ENCODE measurements at places on chromosomes 11 and 22.

DNA sequence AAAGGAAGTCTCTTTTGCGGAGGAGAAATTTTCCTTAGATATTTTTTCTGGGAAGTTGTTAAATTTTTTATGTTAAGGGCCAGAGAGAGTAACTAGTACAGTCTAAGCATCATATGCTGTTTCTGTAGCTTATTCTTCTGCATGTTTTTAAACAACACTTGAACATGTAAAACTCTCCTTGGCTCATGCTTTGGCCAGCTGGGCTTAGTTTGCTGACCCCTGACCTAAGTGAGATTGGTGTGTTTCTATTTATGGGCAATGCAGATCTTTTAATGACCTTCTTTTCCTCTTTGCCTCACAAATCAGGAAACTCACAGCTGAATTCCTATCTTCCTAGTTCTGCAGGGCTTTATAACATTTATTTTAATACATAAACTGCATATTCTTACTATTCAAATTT is 942.5 kb downstream of the OPCML start:
- no peak for DNase-seq

- no peak for DNase-seq
Observed at GRCh38 chr11:76147106-76147740, 59.1 kb downstream of the WNT11 start.

DNA sequence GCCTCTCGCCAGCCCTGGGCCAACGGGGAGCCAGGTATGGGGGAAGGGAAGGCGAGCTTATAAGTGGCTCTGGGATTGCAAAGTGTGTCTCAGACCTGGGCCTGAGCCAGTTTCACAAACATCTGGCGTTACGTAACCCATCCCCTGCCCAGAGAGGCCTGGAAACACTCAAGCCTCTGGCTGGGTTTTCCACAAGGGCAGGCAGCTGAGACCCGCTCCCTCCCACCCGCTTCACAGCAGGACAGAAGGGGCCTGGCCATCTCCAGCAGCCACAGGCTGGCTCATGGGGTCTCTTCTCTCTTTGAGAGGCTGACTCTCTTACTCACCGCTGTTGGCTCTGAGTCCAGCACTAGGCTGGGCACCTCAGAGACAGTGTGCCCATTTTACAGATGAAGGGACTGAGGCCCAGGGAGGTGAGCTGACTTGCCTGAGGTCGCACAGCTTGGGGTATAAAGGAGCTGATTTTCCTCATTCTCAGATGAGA is 44.5 kb downstream of the TRIOBP start:
- peak; percentile 50 for DNase-seq

GRCh38 chr11:85602526-85603213 is 24.5 kb downstream of the DLG2 start:
- no peak for DNase-seq

DNA sequence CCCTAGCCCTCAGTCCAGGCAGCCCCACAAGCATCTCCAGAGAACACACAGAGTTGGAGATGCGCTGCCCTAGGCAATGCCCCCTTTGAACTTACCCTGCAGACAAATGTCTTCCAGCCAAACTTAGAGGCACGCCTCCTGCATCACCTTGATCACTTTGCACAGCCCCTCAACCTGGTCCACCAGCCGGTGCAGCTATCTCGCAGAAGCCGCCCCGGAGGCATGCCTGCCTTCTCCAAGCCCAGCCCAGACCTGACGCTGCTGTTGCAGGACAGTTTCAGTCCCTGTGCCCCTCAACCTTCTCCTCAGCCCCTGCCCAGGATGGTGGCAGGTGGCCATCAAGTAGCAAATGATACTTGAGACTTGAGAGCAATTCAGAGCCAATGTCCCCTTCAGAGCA is 16.7 kb upstream of the POU2AF1 start:
- DNase-seq: no peak

GRCh38 chr11:47123094-47123493 is 53.6 kb downstream of the ARFGAP2 start:
- no peak for DNase-seq

DNA sequence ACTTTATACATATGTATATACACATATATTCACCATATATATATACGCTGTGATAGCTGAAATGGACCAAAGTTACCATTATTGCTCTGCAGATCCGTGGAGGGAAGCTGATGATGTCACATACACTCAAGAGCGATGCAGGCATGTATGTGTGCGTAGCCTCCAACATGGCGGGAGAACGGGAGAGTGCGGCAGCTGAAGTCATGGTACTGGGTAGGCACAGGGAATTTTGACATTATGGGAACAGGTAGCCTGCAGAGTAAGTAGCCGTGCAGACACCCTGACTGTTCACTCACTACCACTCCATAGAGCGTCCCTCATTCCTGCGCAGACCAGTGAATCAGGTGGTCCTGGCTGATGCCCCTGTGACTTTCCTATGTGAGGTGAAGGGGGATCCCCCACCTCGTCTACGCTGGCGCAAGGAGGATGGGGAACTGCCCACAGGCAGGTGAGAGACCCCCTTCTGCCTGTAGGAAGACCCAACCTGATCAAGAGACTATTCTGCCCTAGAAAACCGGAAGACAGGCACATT is 4.7 kb downstream of the ROBO3 start:
- no peak for DNase-seq

DNA sequence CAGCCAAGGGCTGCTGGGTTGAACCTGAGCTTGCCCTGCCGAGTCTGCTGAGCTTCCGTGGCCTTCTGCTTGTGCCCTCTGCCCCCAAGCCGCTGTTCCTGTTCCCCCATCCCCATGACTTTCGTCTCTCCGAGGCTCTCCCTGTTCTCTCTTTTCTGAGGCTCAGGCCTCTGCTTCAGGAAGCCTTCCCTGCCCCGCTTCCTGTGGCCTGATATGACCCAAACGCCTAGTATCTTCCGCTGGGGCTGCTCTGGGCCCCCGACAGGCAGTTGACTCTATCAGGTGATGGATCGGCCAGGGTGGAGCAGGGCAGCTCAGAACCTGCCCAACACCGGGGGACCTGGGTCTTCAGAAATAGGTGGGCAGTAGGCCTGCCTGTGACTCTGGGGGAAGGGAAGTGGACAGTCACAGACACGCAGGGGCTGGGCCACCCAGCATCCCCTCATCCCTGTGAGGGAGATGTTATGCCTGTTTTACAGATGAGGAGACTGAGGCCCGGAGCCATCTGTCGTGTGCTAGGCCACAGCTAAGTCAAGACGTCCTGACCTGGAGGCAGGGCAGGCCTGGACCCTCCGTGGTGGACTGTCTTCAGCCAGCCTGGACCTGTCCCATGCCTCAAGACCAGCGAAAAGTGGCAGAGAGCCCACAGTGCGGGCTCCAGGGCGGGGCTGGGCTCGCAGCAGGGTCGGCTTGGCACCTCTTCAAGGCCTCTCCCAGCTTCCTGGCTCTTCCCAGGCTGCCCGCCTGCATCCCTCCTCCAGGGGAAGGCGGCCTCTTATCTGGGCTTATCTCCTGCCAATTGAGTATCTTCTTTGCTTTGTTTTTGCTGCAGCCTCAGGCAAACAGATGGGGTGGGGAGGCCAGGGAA is 16.2 kb downstream of the BAD start:
- DNase-seq: peak; percentile 9

DNA sequence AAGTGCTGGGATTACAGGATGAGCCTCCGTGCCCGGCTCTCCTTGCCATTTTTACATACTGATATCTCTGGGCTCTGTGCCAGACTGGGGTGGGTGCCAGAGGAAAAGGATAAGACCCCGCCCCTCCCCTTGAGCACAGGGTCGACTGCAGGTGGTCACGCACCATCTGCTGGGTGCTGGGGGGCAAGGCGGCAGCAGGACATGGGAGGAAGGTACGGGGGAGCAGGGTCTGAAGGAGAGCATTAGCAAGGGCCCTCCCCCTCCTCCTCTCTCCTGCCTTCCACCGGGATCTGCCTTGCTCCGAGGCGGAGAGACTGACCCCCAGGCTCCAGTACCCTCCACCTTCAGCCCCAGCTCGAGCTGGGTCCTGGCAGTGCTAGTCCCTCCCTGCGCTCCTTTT is 9.7 kb upstream of the PGA3 start:
- peak; percentile 86 for DNase-seq

Data from NCI-H1105 (cell line).